Vagina (tissue), 2 donors: ENCODE measurements at places on chromosomes 1 and 21.

- DNase-seq, result no peak
Measured at GRCh38 chr1:78667939-78668338, 18.3 kb downstream of the IFI44 start.

DNA sequence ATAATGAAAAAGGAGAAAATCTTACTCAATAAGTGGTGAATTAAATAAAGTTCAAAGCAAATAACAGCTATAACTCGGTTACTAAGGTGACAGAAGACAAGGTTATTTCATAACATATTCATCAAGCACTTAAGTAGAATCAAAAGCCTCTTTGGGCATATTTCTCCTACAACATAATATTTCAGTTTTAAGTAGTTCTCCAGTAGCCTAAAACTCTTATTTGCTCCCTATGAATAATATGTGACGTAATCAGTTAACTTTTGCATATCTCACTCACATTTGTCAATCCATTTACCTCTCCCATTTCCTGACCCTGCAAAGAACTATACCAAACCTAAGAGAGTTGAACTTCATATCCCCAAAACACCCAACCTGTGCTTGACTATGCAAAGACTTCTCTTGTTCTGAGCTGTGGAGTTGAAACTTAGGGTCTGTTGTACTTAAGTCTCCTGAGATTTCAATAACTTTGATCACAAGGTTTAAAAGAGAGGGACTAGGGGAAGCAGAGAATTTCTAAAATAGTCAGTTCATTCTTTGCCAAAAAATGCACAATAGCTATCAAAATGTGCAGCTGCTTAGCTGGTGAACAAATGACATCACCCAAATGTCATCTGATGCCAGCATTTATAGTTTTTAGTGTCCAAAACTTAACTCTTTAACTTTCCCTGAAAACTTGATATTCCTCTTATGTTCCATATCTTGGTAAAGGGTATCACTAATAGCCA lies 37.2 kb downstream of the TTLL7 start:
- no peak for DNase-seq

DNA sequence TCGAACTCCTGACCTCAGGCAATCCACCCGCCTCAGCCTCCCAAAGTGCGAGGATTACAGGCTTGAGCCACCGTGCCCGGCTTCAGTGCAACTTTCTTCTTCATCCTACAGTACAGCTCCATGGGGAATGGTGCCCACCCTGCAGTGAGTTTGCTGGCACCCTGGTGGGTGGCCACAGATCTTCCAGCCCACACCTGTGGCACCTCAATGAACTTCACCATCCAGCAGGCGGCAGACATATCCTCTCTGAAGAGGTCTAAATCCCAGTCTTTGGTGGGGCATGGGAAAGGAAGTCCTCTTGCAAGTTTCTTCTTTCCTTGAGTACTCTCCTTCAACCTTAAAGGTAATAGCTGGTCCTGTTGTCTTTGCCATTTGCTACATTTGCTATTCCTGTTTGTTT lies 18.1 kb upstream of the ZBTB8A start:
- no peak for DNase-seq

DNA sequence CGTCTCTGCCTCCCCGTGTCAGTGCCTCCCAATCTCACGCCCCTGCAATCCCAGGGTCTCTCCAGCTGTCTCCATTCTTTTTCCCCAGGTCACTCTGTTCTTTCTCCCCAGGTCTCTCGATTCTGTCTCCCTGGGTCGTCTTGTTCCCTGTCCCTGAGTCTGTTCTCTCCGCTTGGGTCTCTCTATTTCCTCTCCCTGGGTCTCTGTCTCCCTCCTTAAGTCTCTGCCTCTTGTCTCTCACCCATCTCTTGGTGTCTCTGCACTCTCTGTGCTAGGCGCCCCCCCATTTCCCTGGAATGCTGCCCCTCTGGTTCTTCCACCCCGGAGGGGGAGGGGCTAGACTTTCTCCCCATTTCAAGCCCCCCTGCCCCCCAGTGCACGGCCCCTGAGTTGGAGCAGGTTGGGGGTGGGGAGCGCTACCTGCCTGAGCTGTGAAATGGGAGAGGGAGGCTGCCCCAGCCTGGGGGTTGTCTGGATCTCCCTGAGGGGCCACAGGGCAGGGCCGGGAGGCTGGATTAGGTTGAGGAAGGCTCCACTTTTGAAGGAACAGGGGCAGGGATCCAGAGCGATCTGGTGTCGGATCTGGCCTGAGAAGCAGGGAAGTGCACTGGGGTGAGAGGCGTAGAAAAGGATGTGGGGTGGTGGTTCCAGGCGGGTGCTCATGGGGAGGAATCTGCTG lies 1.4 kb downstream of the PTPRF start:
- DNase-seq, result no peak

DNA sequence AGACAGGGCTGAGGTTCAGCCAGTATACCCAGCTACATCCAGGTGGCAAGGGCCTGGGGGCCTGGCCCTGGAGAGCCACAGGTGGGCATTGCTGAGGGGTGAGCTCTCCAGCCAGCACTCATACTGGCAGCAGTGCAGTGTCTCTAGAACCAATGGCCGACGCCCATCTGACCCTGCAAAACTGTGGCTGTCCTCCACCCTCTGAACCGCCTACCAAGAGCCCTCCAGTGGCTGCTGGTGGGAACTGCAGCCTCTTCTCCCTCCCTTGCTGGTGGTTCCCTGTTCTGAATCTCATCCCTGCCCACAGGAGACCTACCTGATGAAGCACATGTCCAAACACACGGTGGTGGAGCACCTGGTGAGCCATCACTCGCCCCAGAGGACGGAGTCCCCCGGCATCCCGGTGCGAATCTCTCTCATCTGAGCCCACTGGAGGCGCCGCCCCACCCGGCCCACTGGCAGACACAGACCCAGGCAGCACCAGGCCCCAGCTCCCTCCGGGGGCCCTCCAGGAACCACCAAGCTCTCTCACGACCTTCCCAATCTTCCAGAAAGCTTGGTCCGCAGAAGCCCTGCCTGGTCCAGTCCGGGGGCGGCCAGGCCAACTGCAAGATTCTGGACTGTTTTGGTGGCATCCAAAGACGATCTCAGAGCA lies 22.1 kb downstream of the A3GALT2 start:
- no peak for DNase-seq

GRCh38 chr1:156859523-156860112 lies 701 bp upstream of the INSRR start:
- DNase-seq, result no peak

GRCh38 chr1:10530281-10530740 lies 55.6 kb downstream of the PEX14 start:
- DNase-seq, result no peak

DNA sequence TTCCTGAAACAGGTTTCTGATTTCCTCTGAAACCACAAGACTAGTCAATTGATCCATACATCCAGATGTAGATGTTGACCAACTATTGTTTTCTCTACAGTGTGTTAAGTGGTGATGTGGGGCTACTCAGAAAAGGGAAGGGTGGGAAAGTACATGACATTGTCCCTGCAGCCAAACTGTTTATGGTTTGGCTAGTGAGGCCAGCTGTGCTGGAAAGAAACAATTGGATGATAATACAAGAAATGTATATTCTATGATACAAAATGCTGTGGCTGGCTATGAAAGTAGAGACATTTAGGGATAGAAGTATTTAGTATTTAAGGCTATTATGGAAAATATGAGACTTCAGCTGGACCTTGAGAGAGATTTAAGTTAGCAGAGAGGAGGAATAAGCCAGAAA lies 244.5 kb downstream of the ADGRL2 start:
- no peak for DNase-seq

GRCh38 chr1:39361446-39361845 lies 130.0 kb upstream of the BMP8A start:
- no peak for DNase-seq

- no peak for DNase-seq
Measured at GRCh38 chr1:182376936-182377574, 14.5 kb downstream of the GLUL start.

DNA sequence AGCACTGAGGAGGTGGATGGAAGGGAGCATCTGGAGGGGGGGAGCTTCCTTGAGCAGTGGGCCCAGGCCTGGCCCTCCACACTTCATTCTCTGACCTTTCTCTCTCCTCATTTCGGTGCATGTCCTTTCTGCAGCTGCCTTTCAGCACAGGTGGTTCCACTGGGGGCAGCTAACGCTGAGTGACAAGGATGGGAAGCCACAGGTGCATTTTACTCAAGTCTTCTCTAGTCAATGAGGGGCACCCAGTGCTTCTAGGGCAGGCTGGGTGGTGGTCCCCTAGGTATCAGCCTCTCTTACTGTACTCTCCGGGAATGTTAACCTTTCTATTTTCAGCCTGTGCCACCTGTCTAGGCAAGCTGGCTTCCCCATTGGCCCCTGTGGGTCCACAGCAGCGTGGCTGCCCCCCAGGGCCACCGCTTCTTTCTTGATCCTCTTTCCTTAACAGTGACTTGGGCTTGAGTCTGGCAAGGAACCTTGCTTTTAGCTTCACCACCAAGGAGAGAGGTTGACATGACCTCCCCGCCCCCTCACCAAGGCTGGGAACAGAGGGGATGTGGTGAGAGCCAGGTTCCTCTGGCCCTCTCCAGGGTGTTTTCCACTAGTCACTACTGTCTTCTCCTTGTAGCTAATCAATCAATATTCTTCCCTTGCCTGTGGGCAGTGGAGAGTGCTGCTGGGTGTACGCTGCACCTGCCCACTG lies 43.2 kb downstream of the YARS1 start:
- no peak for DNase-seq

- no peak for DNase-seq
Measured at GRCh38 chr1:24992761-24993211, 62.7 kb upstream of the RUNX3 start.

DNA sequence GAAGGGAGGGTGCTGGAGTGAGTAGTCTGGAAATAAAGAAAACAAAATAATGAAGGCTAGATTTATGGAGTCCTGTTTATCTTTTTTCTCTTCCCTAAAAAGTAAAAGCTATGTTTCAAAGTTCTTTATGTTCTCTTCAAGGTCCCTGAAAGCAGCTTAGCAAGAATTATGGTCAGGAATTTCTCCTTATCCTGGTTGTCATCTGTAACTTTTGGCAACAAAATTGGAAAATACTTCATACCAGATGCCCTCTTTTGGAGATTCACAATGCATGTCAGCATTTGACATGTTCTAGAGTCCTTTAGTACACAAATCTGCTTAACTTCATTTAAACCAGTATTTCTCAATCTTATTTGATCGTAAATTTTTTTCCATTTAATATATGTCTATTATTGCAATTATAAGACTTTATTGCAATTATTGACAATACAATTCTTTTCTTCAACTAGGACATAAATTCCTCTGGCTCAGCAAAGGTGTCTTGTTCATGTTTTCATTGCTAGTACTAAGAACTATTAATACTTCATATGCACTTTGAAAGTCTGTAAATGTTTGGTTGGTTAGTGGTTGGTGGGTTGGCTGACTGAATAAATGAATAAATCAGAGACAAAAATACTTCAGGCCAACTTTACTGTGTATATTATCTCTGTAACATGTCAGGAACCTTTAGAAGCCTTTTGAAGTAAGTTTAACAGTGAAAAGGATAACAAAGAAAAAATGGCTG lies 101.5 kb downstream of the ATP1B1 start:
- no peak for DNase-seq

GRCh38 chr1:89360716-89361115 lies 3.1 kb upstream of the GBP6 start:
- DNase-seq, result no peak

- DNase-seq, result no peak
Measured at GRCh38 chr1:45012639-45013278, 705 bp downstream of the UROD start.

DNA sequence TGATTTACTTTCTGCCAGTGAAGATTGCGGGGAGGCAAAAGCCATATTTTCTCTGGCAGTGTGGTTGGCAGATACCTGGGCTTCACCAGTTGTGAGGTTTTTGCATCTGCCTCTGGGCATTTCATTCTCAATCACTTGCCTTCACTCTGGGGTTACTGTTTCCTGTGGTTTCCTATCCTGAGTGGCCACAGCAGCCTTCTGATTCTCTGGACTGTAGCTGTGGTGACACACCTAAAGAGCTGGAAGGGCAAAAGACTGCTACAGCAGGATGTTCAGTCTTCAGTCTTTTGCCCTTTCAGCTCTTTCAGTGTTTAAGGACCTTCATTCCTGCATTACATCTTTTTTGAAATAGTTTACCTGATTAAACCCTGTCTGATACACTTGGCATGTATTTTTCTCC lies 50.5 kb upstream of the GPR52 start:
- no peak for DNase-seq

DNA sequence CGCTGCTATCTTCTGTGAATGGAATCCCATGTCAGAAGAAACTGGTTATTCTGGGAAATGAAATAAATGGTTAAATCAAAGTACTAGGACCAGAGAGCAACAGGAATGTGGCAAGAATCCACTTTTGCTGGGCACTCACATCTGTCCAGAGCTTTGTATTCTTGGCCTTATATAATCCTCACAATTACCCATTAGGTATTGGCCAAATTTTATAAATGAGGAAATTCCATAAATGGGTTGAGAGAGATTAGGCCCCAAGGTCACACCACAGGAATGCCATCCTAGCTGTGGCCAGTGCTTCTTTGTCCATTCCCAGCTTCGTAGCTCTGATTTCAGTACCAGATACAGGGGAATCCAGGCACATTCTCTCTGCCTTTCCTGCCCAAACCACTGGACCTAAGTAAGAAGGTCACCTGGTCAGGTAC lies 76.1 kb upstream of the HOOK1 start:
- DNase-seq, result no peak

DNA sequence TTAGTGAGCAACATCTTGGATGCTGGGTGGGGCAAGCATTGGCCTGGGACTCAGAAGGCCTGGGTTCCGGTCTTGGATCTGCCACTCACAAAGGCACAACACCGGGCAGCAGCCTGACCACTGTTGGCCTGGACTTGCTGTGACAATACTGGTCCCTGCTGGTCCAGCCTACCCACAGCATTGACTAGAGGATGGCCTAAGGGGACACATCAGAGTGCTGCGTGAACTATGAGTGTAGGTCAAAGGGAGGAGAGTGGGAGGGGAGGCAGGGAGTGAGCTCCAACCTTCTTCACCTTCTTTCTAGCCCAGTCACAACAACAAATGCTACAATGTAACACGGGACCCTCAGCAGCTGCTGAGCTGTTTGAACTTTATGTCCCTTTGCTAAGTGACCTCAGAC lies 31.1 kb downstream of the TMEM50A start:
- DNase-seq, result no peak

DNA sequence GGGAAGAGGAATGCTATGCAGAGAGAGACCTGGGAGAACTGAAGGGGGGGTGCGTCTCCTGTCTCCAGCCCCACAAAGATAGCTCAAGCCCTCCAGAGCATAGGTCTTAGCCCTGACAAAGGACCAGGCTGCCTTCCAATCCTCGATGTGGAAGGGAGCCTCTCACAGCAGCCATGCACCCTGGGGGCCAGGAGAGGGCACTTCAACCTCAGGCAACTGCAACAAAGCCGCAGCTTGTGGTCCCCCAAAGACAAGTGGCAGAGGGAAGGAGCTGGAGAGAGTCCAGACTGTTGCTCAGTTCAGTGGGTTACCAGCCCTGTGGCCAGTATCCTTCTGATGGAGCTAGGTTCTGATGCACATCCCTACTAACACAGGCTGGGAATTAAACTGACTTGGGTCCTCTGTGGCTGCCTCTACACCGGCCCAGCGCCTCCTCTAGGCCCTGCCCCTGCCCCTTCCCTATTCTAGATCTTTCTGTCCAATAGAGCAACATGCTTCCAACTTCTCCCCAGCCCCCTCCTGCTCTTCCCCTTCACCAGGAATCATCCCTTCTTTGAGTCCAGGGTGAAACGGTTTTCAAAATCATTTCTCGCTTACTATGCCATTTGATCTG lies 100.7 kb upstream of the SPATA6 start:
- no peak for DNase-seq
